ENCODE measurements at places on chromosomes 11 and 22.
A peak's percentile ranks its signal among the peaks of the same experiment; 100 is the strongest.

- no peak for DNase-seq
Observed at GRCh38 chr22:33350491-33350890, 292.3 kb upstream of the SYN3 start.

GRCh38 chr11:3200388-3201111, 18.1 kb downstream of the MRGPRG start:
- no peak for DNase-seq

DNA sequence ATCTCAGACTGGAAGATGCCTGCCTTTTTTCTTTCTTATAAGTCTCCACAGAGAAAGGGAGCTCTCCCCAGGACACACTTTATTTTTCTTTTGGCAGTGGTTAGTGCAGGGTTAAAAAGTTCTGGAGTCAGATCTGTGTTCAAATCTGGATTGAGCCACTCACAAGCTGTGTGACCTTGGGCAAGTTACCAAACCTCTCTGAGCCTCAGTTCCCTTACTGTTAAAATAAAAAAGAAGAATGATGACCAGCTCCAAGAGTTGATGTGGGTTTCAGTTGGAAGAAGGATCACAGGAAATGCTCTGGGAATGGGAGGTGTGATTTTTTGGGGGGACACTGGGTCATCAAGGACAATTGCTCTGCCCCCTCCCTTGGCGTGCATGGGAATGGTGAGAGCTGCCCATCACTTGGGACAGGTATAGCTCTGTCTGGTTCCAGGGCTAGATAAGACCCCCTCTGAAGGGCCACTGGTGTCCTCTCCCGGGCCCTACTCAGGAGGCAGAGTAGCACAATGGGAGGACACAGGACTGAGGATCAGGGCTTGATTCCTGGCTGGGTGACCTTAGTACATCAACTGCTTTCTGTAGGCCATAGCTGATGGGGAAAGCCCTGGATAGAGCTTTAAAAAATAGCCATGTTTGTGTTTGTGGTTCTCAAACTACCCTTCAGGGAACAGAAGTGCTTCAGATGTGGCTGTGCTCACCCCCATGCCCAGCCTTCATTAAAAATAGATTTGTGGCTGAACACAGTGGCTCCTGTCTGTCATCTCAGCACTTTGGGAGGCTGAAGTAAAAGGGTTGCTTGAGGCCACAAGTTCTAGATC, 228.3 kb downstream of the MIAT start:
- no peak for DNase-seq

DNA sequence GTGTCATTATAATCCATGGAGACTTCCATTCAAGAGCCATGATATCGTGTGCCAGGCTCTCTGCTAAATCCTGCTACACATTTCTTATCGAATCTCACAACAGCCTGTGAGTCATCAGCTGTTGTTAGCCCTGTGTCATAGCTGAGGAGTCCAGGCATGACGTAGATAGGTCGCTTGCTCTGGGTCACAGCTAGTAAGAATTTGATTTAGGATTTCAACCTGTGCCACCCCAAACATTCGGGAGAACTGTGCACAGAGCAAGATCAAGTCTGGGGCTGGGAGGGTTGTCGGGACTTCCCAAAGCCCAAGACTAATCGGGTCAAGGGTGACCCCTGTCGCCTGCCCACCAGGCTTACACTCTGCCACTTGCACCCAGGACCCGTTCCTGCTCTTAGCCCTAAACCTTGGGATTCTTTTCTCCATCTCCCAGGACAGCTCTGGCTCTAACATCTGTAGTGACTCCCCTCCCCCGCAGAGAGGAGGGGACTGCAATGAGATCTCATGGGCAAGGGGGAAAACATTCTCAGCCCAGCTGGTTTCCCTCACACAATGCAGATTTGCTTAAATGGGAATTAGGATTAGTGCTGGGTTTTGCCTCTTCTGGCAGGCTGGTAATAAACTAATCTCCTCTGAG, 34.3 kb downstream of the TSPAN18 start:
- DNase-seq: peak; percentile 81

- peak; percentile 40 for DNase-seq
Observed at GRCh38 chr11:2699185-2699530, 636 bp downstream of the KCNQ1OT1 start.

GRCh38 chr11:31706357-31706756, 104.8 kb downstream of the PAX6 start:
- no peak for DNase-seq

GRCh38 chr22:49483946-49484345, 343.7 kb downstream of the BRD1 start:
- DNase-seq: no peak

GRCh38 chr22:47304854-47305253, 542.4 kb downstream of the TBC1D22A start:
- DNase-seq: no peak

- no peak for DNase-seq
Observed at GRCh38 chr11:25293166-25293565, 796.3 kb downstream of the LUZP2 start.

- DNase-seq: no peak
Observed at GRCh38 chr11:109940816-109941215, 152.4 kb upstream of the ZC3H12C start.

GRCh38 chr11:10605941-10606381, 37.5 kb upstream of the LYVE1 start:
- DNase-seq: peak; percentile 15

DNA sequence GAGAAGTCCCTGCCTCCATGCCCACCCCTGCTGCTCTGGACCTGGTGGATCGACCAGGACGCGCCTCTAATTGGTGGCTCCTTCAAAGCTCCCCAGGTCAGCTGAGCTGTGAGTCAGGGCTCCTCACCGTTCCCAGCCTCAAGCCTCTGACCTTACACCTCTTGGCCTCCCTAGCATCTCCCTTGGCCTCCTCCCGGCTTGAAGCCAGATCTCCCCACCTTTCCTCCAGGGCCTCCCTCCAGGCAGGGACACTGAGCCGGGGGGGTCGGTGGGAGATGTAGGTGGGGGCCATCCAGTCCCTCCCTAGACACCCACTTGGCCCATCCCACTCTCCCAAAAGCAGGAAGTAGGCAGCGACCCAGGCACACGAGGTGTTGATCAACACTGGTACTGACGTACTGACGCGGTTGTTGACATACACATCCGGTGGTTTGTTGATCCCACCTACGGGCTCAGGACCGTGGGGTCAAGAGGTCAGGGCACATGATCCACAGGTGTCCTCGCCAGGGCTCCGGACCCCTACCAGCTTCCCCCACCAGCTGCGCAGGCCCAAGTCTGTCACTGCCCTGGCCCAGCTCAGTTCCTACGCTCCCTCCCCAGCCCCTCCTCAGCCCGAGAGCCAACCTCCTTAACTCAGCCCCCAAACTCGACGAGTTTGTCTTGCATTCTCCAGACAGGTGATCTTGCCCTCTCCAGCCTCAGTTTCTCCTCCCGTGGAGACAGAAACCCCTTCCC, 802 bp downstream of the ATG2A start:
- peak; percentile 64 for DNase-seq

DNA sequence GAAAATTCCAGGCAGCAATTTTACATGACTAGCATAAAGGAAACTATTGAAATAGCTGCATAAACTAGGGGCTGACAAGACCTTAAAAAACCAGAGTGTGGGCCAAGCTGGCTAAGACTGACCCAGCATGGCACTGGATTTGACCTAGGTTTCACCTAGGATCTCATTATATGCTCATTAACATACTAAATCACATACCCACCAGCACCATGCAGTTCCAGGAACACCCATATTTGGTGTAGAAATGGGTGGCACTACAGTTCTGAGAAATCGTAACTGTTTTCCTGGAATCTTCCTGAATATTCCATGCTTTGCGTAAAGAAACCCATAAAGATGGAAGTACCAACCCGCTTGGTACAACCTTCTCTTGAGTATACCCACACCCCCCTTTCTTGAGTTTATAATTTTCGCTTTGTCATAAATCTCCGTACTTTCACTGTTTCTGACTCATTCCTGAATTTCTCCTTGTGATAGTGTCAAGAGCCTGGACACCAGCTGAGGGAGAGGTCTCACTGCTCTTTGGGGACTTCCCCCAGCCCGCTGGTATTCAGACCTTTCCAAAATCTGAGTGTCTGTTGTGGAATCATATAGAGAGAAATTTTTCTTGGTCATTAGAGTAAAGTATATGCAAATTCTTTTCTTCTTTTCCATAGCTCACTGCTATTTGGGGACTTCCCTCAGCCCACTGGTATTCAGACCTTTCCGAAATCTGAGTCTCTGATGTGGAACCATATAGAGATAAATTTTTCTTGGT, 55.1 kb downstream of the MTMR3 start:
- no peak for DNase-seq

DNA sequence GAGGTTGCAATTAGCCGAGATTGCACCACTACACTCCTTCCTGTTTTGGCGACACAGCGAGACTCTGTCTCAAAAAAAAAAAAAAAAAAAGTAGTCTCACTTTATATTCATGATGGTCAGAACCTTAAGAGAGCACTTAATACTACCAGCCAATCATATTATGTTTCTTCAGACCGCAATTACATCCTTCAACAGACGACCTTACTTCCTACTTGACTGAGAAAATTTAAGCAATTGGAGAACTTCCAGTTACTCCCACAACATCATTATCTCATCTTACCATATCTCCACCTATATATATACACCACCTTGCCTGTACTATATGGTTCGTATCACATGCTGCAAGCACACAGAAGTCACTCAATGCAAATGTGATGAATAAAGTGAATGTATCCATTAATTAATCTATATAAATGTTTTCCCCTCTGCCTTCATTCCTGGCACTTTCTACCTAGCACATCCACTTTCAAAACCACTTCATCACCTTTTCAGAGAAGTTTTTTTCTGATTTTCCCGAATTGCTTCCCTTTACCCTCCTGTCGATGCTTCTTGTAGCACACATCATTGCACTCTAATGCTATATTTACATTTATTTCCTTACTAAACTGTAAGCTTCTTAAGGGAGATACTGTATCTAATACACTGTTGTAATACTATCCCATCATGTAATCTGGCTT, 13.8 kb downstream of the ATP5MG start:
- DNase-seq: peak; percentile 76
